ENCODE measurements at places on chromosomes 4 and X. TPM values are rescaled to one million over a fixed set of nuclear protein-coding genes. Genes with fewer than 3 reads are reported as not detected.
A peak's percentile ranks its signal among the peaks of the same experiment; 100 is the strongest.

GRCh38 chrX:9482837-9483236 lies 18.0 kb downstream of the TBL1X start:
- no peak for DNase-seq

The TRAM1L1 gene
- not detected for total RNA-seq

The PDE6B gene
- total RNA-seq, result 5.6 TPM

The S100P gene
- total RNA-seq, result 0.90 TPM

DNA sequence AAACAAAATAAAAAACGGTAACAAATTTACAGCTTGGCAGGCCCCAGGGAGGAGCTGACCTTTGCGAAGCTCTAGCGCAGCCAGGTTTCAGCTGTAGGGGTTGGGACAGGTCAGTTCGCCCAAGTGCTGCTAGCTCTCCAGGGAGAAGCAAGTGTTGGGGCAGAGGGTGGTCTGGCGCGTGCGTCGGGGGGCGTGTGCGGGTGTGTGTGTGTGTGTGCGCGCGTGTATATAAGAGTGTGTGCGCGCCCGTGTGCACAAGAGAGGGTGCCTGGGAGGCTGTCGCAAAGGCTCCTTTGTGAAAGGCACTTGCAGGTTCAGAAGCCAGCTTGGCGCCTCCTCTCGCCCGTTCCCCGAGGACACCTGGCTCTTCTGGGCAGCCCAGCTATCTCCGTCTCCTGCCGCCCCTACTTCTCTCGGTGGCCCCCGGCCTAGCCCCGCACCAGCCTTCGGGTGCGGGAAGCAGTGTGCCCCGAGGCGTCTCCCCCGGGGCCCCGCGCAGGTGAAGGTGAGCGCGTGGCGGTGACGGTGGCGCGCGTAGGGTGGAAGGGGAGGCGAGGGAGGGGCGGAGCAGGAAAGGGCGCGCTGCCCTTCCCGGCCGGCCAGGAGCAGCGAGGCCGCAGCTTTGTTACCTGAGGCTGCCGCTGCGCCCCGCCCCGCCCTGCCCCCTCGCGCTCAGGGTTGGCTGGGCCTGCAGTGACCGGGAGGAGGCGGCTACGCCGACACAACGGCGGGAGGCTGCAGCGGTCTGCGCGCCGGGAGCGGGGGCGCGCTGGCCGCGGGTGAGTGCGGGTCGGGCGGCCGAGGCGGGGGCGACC lies at the start of gene FHDC1:
Gene FHDC1 (plus strand): TSS at position 693 of the 815 bp plus-strand sequence. CDS start 6,735 bp downstream, outside the sequence.
- DNase-seq, result no peak

GRCh38 chrX:74614093-74614909 lies at the start of gene RLIM:
RLIM (minus strand) TSS chrX:74614624; CDS start chrX:74595977, 18,647 bp downstream.
- DNase-seq, result peak; percentile 85

DNA sequence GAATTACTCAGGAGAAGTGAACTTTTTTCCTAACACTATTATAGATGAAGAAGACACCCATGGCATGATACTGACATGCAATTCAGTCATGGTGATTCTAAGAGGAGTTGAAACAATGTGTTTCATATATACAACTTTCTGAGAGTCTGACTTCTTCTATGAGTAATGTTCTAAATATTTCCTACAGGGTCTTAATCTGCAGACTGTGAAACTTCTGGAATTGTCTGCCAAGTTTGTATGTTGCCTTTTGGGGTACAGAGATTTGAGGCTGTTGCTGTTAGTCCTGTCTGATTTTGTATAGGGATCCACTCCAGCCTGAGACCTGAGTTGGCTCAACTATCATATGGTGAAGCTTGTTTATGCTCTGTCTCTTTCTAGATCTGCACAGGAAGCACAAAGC lies 160.6 kb upstream of the GATB start:
- DNase-seq, result no peak

The MMRN1 gene
- 1.1 TPM for total RNA-seq

- no peak for DNase-seq
Observed at GRCh38 chrX:130162094-130162735, 3.4 kb downstream of the AIFM1 start.

DNA sequence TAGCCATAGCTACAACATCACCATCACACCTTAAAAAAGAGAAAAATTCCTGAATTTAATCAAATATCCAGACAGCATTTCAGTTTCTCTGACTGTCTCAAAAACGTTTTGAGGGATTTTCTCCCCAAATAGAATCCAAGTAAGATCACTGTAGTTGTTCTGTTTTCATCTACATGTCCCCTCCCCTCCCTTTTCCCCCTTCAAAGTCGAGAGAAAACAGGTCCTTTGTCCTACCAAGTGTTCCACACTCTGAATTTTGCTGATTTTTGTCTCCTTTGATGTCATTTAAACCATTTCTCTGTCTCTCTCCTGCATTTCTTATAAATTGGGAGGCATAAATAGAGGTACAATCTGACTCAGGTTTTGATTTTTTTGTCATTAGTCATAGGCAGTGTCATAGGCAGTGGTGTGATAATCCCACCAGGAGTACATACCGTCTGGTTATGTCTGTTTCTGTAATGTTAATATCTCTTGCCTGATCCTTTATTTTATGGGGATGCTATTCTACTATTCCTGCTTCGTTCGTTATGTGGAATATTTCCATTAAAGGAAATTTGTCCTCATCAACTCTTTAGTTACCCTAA lies 348.6 kb downstream of the PTTG2 start:
- no peak for DNase-seq

GRCh38 chrX:87583679-87584078 lies 66.1 kb downstream of the KLHL4 start:
- no peak for DNase-seq

GRCh38 chrX:150339736-150340135 lies 23.4 kb upstream of the MAMLD1 start:
- no peak for DNase-seq

DNA sequence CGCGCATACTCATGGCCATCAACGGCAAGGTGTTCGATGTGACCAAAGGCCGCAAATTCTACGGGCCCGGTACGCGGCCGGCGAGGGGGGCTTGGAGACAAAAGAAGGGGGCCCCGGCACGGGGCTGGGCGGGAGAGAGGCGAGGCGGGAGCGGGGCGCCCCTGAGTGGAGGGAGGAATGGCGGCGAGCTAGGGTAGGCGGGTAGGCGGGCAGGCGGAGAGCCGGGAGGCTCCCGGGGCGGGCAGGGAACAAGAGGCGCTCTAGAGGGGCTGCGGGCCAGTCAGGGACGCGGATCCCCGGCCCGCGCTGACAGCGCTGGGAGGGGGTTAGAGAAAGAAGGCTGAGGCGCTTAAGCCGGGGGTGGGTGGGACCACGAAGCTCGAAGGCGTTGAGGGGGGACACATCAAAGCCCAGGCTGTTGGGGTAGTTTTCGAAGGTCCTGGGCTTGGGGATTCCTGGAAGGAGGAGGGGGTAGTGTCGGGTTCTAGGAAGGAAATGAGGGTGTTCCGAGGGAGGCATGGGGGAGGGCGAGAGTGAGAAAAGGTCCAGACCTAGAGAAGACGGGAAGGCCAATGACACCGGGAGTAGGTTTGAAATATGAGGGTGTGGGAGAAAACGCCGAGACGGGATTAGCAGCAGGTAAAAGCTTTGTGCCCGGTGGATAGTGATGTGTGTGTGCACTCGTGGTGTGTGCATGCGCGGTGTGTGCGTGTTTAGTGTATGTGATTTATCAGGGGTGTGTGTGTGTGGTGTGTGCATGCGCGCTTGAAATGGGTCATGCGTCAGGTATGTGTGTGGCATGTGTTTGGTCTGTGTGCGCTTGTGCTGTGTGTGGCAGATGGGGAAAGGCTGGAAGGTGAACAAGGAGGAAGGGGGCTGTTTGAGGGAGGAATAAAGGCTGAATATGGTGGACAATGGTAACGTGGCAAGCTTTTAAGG lies 807 bp downstream of the PGRMC1 start:
- DNase-seq, result no peak

DNA sequence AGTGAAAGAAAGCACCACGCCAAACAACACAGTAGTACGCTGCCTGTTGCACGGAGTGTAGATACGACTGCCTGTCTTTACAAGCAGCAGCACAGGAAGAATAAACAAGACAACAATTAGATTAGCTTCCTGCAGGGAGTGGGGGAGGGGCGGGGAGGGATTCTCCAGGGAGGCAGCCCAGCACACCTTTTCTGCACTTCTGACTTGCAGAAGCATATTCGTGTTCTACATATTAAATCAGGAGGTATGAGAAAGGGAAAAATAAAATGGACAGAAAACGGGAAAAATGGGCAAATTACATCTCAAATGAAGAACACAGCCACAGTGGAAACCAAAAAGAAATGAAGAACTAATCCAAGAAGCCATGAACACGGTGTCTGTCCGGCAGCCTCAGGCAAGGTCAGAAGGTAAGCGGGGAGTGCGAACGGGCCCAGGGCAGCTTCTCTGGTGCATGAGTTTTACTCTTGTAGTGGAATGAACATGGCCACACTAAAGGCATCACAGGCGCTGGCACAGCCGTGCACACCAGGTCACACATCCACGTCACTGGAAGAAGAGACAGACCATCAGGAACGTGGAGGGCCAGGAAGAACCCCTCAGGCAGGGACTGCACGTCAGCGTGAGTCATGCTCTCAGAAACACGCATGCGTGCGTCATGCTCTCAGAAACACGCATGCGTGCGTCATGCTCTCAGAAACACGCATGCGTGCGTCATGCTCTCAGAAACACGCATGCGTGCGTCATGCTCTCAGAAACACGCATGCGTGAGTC lies 20.1 kb upstream of the ADRA2C start:
- no peak for DNase-seq

DNA sequence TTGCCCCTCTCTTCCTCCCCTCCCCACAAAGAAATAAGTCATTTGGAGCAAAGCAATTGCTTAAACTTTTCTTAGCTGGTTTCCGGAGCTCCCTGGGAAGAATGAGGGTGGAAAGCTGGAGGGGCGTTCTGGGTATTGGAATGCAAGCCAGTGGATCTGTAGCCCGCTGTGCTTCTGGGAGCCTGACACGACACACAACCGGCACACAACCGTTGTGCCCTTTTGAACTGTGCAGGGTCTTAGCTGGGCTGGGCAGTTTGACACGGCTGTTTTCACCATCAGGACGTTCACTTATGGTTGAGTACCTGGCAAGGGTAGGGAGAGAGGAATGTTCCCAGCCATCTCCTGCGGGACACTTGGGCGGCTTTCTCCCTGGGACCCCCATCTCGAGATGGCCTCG lies 38.3 kb downstream of the SHROOM2 start:
- DNase-seq, result no peak

GRCh38 chr4:15756361-15756861 lies 21.7 kb upstream of the CD38 start:
- DNase-seq, result peak; percentile 66

The SLITRK2 gene
- total RNA-seq, result not detected

Data from GM12878 (cell line).